Fibroblast of skin of abdomen (primary cell): ENCODE measurements at places on chromosomes 6 and 20.
A peak's percentile ranks its signal among the peaks of the same experiment; 100 is the strongest.

DNA sequence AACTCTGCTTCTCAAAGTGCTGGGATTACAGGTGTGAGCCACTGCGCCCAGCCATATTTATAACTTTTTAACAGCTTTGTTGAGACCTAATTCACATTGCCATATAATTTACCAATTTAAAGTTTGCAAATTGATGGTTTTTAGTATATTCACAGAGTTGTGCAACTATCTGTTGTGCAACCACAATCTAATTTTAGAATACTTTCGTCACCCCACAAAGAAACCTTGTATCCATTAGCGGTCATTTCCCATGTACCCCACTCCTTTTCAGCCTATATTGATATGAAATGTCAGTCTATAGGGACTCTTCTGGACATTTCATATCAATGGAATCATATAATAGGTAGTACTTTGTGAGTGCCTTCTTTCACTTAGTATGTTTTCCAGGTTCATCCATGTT, 55.8 kb downstream of the FOXO3 start:
- DNase-seq: no peak

DNA sequence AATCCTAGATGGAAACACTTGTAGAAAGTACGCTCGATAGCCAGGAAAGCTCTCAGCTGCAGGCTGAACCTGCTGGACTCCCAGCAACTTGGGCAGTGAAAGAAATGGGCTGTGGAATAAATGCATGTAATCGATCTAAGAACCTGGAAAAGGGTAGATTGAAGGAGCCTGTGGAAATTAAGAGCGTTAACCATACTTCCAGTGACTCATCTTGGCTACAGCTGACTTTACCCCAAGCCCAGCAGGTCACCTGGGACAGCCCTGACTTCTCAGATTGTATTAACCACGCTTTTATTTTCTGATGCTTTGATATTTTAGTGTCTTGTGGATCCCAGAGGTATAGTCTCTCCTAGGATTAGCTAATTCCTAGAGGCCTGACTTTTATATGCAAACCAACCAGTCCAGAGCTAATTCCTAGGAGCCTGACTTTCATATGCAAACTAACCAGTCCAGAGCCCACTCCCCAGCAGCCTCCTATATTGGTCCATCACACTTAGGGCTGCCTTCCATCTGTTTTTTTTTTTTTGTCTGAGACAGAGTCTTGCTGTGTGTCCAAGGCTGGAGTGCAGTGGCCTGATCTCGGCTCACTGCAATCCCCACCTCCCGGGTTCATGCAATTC, 86.3 kb downstream of the GMPR start:
- no peak for DNase-seq

- peak; percentile 65 for DNase-seq
Measured at GRCh38 chr20:31822421-31823330, 3.5 kb downstream of the MYLK2 start.

DNA sequence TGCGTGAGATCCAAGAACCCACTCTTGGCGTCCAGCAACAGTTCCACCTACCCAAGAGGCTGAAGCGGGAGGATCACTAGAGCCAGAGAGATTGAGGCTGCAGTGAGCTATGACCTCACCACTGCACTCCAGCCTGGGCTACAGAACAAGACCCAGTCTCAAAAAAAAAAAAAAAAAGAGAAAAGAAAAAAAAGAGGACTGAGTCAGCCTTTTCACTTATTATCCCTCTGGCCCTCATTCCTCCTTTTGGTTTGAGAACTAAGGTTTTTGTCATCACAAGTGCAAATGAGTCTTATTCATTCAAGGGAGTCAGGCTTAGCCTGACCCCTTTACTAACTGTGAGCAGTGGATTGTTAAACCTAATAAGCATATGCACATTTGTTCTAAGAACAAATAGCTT, 37.9 kb upstream of the JARID2 start:
- DNase-seq: peak; percentile 50

- DNase-seq: no peak
Measured at GRCh38 chr6:35147486-35147885, 6.3 kb upstream of the TCP11 start.
